GM23248 (cell line): ENCODE measurements at places on chromosomes 6 and 20. TPM values are rescaled to one million over a fixed set of nuclear protein-coding genes. Genes with fewer than 3 reads are reported as not detected.

- DNase-seq: no peak
Measured at GRCh38 chr6:16162003-16162402, 33.1 kb downstream of the MYLIP start.

- DNase-seq: peak; percentile 80
Measured at GRCh38 chr20:25632940-25633790, 9.4 kb upstream of the NANP start.

DNA sequence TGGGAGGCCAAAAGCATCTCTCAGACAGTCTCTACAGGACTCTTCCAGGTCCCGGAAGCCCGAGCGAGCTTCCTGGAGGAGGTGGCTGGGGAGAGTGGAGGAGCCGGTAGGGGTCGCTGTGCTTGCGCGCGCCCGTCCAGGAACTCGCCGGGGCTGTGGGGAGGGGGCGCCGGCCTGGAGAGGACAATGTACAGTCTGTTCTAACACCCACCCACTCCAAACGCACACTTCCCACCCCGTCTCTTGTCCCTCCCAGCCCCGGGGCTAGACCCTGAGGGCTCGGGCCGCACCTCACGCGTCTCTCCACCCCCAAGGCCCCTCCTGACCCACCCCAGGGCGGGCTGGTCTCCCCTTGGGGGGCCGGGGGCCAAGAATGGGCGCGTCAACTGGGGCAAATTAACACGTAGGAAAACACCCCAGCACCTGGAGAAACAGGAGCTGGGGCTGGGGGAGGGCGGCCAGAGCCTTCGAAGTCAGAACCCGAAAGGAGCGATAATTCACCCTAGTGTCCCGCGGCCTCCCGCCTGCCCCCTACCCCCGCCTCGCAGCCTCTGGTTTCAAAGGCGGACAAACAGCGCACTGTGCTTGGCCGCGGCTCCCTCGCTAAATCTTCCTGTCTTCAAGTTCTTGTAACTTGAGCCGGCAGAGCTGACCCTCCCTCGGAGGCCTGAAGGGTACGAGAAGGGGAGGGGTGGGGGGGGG is 103.2 kb upstream of the FOXP4 start:
- peak; percentile 43 for DNase-seq

DNA sequence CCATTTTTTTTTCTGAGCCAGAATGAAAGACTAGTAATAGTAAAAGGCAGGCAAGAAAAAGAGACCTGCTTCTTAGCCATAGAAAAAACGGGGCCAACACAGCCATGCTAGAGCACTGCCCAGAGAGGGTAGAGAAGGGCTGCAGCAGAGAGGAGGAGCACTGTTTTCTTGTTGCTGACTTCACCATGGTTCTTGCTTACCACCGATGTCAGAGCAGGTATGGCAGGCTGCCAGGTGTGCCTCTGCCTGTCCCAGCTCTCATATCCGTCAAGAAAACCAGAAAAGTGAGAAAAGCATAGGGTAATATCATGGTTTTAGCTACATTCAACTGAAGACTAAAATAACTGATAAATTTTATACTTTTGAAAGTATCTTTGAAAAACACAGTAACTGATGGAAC is 60.7 kb downstream of the DTNBP1 start:
- DNase-seq: no peak

OR12D3 gene
- polyA plus RNA-seq: not detected in 2 replicates
